ENCODE measurements at places on chromosomes 3 and 15.

- DNase-seq: no peak
Observed at GRCh38 chr3:123648696-123649405, 64.0 kb upstream of the HACD2 start.

- peak; percentile 77 for DNase-seq
Observed at GRCh38 chr3:32249184-32249782, 10.8 kb downstream of the CMTM8 start.

DNA sequence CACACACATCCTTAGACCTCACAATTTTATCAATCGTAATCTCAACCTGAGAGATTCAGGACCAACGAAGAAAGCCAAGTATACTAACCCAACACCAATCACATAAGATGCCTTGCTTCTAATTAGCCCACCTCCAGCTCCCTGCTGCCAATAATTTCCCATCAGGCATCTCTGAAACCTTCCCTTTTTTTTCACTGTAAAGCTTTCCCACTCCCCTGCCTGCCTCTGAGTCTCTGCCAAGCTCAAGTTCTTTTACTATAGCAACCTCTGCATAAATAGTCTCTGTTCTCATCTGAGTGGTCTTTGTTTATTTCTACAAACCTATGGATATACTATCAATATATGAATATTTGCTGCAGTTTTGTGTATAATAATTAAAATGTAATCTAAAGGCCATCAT lies 86.5 kb downstream of the PIK3CB start:
- no peak for DNase-seq

GRCh38 chr15:91936182-91936775 lies 82.8 kb downstream of the SLCO3A1 start:
- DNase-seq: peak; percentile 24

DNA sequence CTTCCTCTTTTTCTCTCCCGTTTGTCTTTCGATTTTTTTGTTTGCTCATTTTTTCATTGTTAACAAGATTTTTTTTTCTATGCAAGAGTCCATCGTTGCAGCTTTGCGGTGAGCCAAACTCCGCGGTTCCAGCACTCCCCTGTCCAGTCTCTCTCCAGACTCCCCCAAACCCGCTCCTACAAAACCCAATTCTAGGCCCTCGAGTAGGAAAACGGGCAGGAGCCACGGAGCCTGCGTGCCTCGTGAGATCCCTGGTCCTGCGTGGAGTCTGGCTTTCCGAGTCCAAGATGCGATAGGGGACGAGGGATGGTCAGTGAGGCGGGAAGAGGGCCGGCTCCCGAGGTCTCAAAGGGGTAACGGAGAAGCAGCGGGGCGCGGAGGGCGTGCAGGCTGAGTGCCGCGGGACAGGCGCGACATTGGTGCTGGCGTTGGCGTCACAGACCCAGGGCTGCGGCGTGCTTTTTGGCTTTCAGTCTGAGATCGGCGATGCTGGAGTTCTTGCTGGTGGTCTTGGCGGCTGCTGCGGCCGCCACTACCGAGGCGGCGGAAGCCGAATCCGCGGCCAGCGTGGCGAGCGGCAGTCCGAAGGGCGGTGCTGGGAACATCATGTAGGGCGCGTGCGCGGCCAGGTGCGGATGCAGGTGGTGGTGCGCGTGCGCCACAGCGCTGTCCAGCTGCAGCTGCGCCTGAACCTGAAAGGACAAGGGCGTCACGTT lies 8.5 kb downstream of the SHOX2 start:
- DNase-seq: no peak

GRCh38 chr15:63663906-63664305 lies 66.7 kb downstream of the FBXL22 start:
- no peak for DNase-seq

DNA sequence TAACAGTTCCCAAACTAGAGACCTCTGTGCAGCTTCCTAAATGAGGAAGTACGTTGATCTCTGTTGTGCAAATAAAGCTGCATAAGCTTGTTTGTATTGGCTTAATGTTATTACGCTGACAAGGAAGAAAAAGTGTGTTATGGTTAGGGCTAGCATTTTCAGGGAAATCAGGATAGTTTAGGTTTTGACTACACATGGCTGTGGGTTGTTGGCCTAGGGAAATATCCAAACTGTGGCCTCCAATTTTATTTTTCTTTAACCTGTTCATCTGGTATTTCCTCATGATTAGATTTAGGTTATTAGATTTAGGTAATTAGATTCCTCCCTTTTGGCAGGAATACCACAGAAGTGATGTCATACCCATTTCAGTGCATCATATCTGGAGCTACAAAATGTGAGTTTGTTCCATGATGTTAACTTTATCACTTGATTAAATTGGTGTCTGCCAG lies 8.7 kb upstream of the MCCC1 start:
- DNase-seq: no peak

- no peak for DNase-seq
Observed at GRCh38 chr3:86845726-86846125, 145.2 kb downstream of the VGLL3 start.

- DNase-seq: no peak
Observed at GRCh38 chr3:194310060-194310835, 40.9 kb downstream of the CPN2 start.

- peak; percentile 74 for DNase-seq
Observed at GRCh38 chr3:16516695-16517481, 3.4 kb upstream of the RFTN1 start.

- DNase-seq: peak; percentile 68
Observed at GRCh38 chr3:185280572-185281365, 26.9 kb upstream of the EHHADH start.

- DNase-seq: no peak
Observed at GRCh38 chr3:56633181-56633580, 49.9 kb downstream of the TASOR start.

- no peak for DNase-seq
Observed at GRCh38 chr3:186400662-186401061, 38.6 kb upstream of the DGKG start.

DNA sequence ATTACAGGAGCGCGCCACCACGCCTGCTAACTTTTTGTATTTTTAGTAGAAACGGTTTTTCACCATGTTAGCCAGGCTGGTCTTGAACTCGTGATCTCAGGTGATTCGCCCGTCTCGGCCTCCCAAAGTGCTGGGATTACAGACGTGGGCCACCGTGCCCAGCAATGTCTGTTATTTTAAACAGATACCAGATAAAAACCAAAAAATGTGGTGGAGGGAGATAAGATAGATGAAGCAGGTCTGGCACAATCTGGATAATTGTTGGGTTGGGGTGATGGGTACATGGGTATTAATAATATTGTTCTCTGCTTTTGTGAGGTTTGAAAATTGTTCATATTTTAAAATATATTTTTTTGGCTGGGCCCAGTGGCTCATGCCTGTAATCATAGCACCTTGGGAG lies 4.7 kb downstream of the RNF111 start:
- DNase-seq: no peak

DNA sequence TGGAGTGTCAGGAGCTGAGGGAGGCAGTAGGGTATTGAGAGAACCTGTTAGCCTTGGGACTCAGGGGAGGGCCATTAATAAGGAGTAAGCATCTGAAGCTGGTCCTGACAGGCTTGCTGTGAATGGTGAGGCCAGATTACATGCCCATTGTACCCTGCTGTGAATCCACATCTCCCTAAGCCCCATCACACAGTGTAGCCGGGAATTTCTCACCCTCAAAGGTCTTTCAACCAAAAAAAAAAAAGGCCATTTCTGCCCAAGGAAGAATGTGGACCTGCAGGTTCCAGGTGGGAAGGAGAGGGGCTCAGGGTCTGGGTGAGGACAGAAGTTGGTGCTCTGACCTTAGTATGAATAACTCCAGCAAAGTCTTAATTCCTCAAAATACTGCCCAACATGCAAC lies 37.2 kb downstream of the MAGEF1 start:
- no peak for DNase-seq

DNA sequence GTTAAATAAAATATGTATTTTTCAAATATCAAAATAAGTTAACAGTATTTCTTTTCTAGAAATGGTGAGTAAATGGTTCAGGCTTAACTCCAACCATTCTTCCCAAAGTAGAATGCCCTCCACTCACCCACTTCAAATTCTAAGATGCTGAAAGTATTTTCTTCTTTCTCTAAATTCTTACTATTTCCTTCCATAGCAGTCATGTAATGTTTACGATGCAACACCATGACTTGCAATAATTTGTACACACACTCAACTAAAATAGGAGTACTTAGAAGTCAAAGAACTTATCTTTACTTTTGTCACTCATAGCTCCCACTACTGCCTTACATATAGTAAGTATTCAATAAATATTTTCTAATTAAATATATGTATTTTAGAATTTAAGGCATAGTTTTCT lies 65.0 kb downstream of the AQR start:
- DNase-seq: no peak

GRCh38 chr3:36493051-36493450 lies 112.7 kb downstream of the STAC start:
- no peak for DNase-seq

DNA sequence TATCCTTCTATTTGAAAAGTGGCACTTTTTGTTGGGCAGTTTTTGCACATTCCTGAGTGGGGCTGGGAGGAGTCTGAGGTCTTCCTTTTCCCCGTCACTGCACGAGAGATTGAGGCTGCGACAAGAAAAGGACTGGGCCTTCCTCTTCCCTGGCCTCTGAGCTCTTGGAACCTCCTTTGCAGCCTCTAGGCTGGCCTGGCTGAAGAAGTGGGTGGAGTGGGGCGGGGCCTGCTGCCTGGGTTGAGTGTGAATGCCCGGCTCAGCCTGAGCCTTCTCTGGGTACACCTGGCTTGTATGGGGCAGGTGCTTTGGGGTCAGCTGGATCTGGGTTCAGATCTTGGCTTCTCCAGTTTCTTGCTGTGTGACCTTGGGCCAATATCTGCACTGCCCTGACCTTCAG lies 43.1 kb downstream of the PLXNA1 start:
- DNase-seq: no peak

GRCh38 chr3:111735912-111736311 lies 123.2 kb upstream of the PHLDB2 start:
- DNase-seq: no peak
